Mucosa of gallbladder (tissue), 1 donor: ENCODE measurements at places on chromosomes 4 and X. TPM values are rescaled to one million over a fixed set of nuclear protein-coding genes. Genes with fewer than 3 reads are reported as not detected.

RNF128 gene
- total RNA-seq = 144 TPM

SPATA4 gene
- total RNA-seq = 0.29 TPM

SLC38A5 gene
- total RNA-seq = 3.8 TPM

RHOXF2B gene
- not detected for total RNA-seq

TMEM154 gene
- 2.2 TPM for total RNA-seq

ATG4A gene
- 11.2 TPM for total RNA-seq

SSX4B gene
- total RNA-seq = not detected

ALAS2 gene
- total RNA-seq = 0.78 TPM

FATE1 gene
- 0.52 TPM for total RNA-seq

SCML2 gene
- total RNA-seq = 0.92 TPM

TASL gene
- 3.1 TPM for total RNA-seq

CSAG3 gene
- not detected for total RNA-seq

SAT1 gene
- total RNA-seq = 303 TPM

SSX2 gene
- not detected for total RNA-seq

TMEM271 gene
- total RNA-seq = not detected

CXCL1 gene
- 0.58 TPM for total RNA-seq

CPZ gene
- total RNA-seq = 6.3 TPM

CLDN2 gene
- 236 TPM for total RNA-seq

TLR7 gene
- 4.3 TPM for total RNA-seq

DCAF12L2 gene
- 0.46 TPM for total RNA-seq

CLGN gene
- total RNA-seq = 1.9 TPM
